Diencephalon (tissue), 1 donor: ENCODE measurements at places on chromosomes 12 and 14. TPM values are rescaled to one million over a fixed set of nuclear protein-coding genes. Genes with fewer than 3 reads are reported as not detected.

TIGAR gene
- 9.0 TPM for total RNA-seq

CHURC1 gene
- 47.7 TPM for total RNA-seq

SLCO1A2 gene
- 11.3 TPM for total RNA-seq

MUCL1 gene
- not detected for total RNA-seq

DENND5B gene
- total RNA-seq, result 53.7 TPM

C12orf50 gene
- total RNA-seq, result 0.23 TPM

RNASE4 gene
- total RNA-seq, result 1.2 TPM

FSCB gene
- total RNA-seq, result not detected

SERPINA10 gene
- not detected for total RNA-seq
